T-helper 1 cell (primary cell): ENCODE measurements at places on chromosomes 3 and 15.

GRCh38 chr15:62118520-62119226, 46.4 kb downstream of the C2CD4B start:
- no peak for DNase-seq

DNA sequence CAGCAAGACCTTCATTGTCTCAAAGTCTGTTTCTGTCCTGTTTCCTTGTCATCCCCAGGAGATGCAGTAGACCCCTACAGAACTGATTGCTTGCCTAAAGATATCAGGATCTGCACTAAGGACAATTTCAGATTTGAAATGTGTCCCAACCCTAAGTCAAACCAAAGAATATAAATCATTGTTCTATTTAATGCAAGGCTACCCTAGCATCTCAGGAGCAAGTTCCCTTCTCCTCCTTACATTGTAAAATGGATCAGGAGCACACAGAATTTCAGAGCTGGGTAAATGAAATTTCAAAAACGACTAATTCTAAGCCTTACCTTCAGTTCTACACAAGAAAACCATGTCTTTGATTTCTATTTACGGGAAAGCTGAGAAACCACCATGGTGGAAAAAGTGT, 360.9 kb upstream of the KCNH8 start:
- DNase-seq, result no peak

- no peak for DNase-seq
Measured at GRCh38 chr15:100785181-100786138, 94.2 kb upstream of the ALDH1A3 start.

DNA sequence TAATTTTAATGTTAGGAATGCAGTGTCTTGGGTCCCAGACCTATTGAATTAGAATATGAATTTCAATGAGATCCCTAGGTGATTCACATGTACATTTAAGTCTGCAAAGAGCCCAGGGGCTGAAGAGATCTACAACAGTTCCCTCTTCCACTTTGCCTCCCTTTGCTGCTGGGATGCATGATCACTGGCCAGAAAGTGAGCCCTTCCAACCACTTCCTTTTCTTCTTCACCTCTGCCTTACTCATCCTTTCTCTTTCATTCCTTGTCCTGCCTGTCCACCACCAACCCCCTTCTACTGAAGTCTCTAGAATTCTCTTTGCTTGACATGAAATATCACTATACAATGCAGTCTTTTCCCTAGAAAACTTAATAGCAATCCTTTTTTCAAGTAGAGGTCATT, 222.4 kb upstream of the LRIG1 start:
- no peak for DNase-seq

DNA sequence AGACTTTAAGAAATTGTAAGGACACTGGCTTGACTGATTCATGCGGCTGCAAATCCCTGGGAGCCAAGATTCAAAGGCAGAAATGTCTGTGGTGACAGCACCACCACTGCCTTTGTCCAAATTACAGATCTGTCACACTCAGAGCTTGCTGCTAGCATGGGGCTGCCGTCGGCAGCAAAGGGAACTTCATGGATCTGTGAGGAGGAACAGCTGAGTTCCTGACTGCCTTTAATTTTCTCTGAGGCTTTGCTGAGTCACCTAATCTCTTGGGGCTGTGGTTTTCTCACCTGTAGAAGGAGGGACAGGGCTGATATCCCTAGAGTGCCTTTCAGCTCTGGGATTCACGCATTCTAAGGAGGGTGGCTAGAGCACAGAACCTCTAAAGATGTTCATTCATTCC, 4.1 kb upstream of the PAK6 start:
- no peak for DNase-seq

DNA sequence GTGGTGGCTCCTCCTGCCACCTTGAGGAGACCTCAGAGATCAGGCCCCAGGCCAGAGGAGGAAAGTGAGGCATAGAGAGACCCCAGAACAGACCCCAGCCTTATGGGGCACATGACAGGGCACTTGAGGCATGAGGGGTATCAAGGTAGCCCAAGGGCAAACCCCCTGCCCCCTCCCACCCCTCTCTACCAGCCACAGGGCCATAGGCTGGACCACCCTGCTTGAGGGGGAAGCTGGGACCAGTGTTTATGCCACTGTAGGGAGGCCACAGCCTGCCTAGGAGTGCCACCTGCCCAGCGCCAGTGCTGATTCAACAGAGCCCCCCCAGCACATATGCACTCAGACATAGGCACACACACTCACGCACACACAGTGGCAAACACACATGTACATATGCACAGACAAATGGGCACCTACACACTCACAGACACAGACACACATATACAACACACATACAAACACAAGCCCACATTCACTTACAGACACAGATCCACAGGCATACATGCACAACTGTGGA, 10.3 kb downstream of the MYL3 start:
- no peak for DNase-seq

DNA sequence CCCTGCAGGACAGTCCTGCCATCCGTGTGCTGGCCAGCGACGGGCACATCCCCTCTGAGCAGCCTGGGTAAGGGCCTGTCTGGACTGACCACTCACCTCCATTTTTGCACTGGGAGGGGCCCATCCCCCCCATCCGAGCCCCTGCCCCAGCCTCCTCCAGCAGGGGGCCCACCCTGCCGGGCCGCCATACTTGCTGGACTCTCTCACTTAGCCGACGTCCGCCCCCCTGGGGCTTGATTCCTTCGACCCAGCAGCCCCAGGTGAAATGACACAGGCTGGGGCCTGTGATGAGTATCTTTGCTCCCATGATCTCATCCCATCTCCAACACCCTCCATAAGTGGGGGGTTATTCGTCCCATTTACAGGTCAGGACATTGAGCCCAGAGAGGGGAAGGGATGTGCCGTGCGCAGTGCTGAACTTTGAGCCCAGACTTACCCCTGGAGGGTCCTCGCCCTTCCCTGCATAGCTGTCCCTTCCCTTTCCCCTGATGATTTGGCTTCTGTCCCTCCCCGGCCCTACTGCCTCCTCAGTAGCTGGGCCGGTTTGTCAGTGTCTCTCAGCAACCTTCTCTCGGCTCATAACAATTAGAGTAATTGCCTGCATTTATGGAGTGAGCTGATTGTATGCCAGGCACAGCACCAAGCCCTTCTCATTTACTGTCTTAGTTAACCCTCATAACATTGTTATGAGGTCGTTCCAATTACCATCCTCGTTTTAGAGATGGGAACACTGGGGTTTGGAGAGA, 4.2 kb downstream of the LMAN1L start:
- no peak for DNase-seq

- DNase-seq, result no peak
Measured at GRCh38 chr3:141333836-141334626, 34.3 kb upstream of the ZBTB38 start.

- no peak for DNase-seq
Measured at GRCh38 chr3:170614214-170614966, 28.5 kb upstream of the SLC7A14 start.

- DNase-seq, result no peak
Measured at GRCh38 chr15:42591238-42591934, 16.0 kb downstream of the STARD9 start.

DNA sequence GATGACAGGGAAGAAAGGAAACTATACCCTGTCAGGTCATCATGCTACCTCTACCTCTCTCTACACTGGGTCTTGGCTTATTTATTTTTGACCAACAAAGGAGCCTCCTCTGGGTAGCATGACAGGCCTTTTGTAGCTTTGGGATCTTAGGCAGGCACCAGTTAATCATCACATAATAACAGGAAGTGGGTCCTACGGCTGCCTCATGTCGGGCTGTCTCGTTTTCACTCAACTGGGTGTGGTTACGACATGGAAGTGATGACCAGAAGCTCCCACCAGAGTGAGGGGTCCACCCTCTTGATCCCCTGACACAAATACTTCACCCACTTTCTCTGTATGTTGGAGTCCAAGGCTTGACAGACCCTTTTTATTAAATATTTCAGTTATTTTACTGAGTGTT, 105.3 kb downstream of the CD47 start:
- DNase-seq, result no peak

- no peak for DNase-seq
Measured at GRCh38 chr15:74228723-74229081, 7.4 kb upstream of the CCDC33 start.

DNA sequence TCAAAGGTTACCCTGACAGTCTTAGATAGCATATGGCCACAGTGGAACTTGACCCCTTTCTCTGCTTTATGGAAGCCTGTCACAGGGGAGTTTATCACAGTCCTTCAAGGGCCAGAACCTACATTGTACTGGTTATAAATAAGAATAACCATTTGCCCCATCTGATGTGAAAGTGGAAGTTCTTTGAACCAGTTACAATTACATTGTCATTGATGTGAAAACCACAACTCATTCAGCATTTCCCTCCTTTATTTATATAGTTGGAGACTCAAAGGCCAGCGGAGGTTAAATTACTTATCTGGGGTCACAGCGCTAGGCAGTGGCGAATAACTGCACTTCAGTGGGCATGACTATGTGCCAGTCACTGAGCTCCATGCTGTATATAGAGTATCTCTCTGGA, 60.5 kb upstream of the TBC1D5 start:
- no peak for DNase-seq

DNA sequence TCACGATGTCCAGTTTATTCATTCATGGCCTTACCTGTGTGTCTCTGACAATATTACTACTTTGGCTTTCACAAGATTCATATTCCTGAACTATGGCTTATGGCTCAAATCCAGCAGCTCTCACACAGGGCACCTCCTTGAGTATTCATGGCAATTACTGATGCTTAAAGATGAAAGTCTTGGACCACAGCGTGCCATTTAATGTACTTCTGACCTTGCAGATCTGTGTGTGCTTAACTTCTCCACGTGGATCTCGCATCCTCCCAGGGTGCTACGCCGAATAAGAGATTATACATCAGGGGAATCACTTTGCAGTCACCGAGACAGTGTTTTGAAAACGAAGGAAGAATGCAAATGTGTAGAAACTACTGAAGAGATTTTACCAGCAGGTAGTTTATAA, 147.5 kb downstream of the TNIK start:
- no peak for DNase-seq

- no peak for DNase-seq
Measured at GRCh38 chr15:77038312-77039216, 32.3 kb downstream of the TSPAN3 start.

GRCh38 chr3:53493595-53493962, 832 bp upstream of the CACNA1D start:
- DNase-seq, result no peak

- DNase-seq, result no peak
Measured at GRCh38 chr3:125292015-125292414, 79.5 kb upstream of the SLC12A8 start.

DNA sequence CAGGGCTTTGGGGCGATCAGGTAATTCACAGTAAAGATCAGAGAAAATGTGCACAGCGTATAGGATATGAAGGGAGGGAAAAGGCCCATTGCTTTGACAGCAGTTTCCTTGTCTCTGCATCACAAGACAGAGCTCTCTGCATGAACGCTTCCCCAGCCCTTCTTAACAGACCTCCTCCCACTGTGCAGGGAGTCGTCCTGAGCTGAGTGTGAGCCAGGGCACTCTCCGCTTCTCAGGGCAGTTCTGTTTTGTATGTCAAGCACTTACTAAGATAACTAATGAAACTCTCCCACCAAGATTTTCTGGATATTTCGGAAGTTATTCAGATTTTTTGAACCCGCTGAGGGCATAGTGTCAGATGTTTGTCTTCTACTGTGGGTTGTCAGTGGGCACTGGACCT, 105.8 kb upstream of the C15orf61 start:
- no peak for DNase-seq

GRCh38 chr3:164537485-164537884, 540.8 kb downstream of the SI start:
- no peak for DNase-seq

GRCh38 chr15:70669966-70670658, 93.2 kb downstream of the UACA start:
- no peak for DNase-seq

GRCh38 chr3:186381424-186382216, 19.6 kb upstream of the DGKG start:
- no peak for DNase-seq

GRCh38 chr15:67183443-67184169, 70.9 kb downstream of the AAGAB start:
- DNase-seq, result no peak

GRCh38 chr3:169199283-169199682, 464.2 kb downstream of the MECOM start:
- DNase-seq, result no peak

GRCh38 chr15:51368307-51368706, 26.9 kb downstream of the GLDN start:
- DNase-seq, result no peak

DNA sequence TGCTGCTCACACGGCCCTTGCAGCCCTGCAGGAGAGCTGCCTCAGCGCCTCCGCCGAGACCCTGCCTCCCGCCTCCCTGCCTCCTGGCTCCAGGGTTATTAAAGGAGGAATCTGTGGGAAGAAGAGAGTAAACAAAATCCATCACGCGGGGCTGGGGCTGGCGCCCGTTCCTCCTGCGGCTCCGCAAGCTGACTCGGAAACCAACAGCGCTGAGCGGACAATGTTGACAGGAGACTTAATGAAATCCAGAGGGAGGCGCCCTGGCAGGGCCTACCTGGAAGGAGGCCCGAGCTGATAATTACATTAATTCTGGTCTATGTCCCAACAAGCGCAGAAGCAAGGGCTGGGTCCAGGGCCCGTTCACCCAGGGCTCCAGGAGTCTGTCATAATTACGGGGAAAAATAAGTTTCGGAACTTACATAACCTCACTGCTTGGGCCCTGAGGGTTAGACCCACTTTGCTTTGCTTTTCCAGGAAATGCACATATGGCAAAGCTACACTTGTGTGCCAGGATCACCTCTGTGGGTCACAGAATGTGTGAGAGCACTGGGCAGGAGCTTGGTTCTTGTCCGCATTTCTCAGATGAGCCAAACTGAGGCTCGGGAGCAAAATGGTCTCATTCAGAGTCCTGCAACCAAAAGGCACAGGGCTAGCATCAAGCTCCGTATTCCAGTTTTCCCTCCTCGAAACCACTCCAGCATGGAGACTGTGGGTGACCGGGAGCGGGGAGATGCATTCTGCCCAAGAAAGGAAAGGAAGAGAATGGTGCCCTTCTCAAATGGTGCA, 43.8 kb upstream of the SLC6A6 start:
- DNase-seq, result no peak

GRCh38 chr3:49724586-49724985, 835 bp upstream of the GMPPB start:
- peak; percentile 46 for DNase-seq

DNA sequence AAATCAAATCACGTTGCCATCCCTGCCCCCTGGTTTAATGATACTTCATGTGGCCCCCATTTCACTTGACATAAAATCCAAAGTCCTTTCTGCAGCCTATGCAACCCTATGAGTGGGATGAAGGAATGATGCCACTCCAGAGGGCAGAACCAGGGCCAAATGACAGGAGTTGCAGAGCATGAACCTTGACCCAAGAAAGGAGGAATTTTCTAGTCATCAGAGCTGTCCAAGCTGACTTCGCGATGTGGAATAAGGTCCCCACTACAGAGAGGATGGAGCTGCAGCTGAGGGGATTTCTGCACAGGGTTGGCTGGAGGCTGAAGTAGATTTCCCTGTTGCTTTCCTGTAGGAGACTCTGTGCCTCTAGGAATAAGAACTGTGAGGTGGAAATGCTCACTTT, 15.8 kb upstream of the EPHB3 start:
- no peak for DNase-seq

DNA sequence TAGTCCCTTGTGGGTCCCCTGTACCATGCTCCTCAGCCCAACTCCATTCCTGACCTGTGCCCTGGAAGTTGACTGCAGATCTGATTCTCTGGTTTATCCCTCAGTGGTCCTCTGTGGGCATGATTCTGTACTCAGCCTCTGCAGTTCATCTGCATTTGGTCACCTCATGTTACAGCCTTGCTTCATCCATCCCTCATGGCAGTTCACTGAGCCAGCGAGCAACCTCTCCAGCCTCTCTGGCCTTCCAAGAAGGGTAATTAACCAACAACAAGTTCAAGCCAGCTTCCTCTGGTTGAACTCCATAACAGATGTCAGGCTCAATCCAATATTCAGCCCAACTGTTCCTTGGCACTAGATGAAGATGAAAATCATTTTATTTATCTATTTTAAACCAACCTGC, 509.5 kb downstream of the NTRK3 start:
- DNase-seq, result no peak
